ENCODE measurements at places on chromosomes 16 and 17.
A peak's percentile ranks its signal among the peaks of the same experiment; 100 is the strongest.

DNA sequence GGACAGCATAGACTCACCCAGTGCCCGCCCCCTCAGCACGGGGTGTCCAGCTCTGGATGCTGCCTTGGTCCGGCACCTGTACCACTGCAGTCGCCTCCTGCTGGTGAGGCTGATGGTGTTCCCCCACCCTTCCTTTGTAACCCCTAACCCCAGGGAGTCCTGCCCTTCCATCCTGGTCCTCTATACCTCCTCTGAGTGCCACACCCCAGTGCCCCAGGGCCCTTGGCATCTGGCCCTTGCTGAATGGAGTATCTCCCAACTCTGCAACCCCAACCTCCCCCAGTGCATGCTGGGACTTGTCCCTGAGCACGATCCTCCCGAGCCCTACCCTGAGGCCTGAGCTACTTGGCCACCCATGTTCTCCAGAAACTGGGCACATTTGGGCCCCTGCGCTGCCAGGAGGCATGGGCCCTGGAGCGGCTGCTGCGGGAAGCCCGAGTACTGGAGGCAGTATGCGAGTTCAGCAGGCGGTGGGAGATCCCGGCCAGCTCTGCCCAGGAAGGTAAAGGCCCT lies 15.8 kb downstream of the RIPOR1 start:
- DNase-seq: no peak

DNA sequence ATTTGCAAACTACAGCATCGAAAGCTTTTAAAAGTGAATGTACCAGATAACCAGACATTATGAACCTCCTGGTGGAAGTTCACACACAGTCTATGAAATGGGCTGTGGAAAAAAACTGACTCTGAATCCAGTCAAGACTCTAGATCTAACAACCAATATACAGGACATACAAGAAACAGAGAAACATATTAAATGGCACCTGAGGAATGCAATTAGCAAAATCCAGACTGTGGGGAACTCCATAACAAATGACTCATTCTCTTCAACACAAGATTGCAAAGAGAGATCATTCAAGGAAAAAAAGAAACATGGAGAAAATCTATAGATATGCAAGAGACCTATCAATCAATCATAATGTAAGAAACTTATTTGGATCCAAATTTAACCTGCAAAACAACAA lies 119.0 kb downstream of the MYO1D start:
- no peak for DNase-seq

- DNase-seq: no peak
Observed at GRCh38 chr17:2964370-2964769, 99.0 kb downstream of the OR1D5 start.

DNA sequence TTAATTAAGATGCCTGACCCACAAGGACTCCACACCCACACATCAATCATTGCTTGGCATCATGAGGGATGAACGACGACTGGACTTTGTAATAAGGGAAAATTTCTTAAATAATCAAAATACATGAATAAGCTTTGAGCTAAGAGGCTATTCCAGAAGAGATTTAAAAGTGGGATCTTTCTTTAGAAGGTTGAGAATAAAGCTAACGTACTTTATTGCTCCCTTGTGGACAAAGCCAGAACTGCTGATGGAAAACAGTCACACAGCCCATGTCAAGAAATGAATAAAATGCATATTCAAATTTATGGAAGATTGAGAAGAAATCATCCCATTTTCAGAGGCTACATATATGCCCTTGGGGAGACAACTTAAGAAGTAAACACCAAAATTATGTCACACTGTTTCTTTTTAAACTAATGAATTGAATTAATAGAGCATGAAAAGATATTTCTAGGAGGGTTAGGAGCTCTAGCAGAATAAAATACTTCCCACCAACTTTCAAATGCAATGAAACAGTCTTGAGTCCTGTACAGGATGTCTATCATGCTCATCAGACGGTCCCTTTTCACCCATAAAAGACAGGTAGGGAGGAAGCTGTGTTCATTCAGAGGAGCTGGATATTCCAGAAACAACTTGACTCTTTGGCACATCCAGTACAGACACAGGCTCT lies 60.2 kb upstream of the PHOSPHO1 start:
- DNase-seq: no peak

DNA sequence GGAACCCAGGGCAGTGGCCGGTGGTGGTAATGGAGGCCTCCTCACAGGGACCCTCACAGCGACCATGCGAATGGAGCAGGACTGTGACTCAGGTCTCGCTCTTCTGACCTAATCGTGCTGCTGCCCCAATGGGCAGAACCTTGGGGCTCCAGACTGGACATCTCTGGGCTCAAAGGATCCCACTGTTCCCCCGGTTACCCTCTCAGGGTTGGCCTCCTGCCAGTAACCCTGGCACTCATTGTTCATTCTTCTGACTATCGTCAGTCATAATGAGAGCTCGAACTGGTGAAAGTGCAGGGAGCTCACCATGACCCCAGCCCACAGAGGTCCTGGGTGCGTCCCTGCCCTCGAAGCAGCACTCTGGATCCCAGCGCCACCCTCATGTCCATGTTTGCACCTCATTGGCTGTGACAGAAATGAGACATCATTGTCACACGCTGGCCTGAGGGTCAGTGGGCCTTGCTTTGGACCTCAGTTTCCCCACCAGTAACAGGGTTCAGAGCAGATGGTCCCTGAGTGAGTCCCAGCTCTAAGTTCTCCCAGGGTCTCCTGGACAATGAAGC lies 4.0 kb upstream of the NPRL3 start:
- DNase-seq: no peak

DNA sequence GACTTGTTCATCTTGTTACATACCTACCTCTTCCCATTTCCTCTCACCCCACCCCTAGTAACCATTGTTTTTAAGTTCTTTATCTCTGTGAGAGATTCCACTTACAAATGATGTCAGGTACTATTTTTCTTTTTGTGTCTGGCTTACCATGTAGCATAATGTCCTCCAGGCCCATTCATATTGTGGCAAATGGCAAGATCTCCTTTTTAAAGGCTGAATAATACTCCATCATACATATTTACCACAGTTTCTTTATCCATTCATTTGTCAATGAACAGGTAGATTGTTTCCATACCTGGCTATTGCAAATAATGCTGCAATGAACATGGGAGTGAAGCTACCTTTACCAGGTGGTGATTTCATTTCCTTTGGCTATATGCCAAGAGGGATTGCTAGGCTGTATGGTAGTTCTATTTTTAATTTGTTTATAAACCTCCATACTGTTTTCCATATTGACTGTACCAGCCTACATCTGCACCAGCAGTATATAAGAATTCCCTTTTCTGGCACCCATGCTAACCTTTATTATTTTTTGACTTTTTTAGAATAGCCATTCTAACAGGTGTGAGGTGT lies 53.9 kb downstream of the NSRP1 start:
- no peak for DNase-seq

- DNase-seq: peak; percentile 66
Observed at GRCh38 chr17:1188812-1189504, 9.2 kb upstream of the ABR start.

- peak; percentile 57 for DNase-seq
Observed at GRCh38 chr17:34703533-34703932, 124.2 kb downstream of the TMEM132E start.

DNA sequence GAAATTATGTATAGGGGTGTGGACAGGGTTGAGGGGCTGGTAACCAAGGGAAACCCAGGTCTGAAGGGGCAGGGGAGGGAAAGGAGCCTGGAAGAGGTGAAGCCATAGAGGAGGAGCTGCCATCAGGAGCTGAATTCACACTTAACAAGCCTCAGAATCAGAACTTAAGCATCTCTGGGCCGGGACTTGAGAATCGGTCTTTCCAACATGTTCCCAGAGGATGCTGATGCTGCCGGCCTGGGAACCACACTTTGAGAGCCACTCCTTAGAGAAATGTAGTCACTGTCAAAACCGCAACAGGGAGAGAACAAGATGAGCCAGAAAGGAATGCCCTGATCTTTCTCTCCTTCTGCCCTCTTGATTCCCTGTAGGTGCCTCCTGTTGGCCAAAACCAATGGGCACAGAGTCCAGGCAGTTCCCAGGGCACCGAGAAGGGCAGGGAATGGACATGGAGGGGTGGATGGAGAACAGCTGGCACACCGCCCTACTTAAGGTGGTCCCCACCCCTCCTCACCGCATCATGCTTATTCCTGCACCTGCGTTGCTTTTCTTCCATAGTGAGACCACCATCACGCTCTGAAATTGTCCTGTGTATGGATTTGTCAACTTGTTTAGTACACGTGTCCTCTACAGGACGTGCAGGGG lies 88.5 kb downstream of the GSG1L start:
- no peak for DNase-seq

DNA sequence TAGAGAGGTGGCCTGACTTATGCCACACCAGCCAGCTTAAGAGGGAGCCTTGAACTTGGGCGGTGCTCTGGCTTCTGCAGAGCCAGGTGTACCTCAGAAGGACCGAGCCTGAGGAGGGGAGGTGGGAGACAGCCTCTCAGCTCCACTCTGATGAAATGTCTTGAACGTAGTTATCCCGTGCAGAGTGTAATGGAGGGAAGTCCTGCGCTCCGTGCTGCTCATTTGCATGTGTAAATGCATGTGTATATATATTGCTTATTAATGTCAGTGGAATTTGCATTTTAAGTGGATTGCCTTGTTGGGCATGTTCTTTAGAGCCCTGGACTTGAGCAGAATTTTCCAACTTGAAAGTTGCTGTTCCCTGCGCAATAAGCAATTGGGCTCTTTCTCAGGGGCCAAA lies 264.9 kb upstream of the SDK2 start:
- DNase-seq: no peak

DNA sequence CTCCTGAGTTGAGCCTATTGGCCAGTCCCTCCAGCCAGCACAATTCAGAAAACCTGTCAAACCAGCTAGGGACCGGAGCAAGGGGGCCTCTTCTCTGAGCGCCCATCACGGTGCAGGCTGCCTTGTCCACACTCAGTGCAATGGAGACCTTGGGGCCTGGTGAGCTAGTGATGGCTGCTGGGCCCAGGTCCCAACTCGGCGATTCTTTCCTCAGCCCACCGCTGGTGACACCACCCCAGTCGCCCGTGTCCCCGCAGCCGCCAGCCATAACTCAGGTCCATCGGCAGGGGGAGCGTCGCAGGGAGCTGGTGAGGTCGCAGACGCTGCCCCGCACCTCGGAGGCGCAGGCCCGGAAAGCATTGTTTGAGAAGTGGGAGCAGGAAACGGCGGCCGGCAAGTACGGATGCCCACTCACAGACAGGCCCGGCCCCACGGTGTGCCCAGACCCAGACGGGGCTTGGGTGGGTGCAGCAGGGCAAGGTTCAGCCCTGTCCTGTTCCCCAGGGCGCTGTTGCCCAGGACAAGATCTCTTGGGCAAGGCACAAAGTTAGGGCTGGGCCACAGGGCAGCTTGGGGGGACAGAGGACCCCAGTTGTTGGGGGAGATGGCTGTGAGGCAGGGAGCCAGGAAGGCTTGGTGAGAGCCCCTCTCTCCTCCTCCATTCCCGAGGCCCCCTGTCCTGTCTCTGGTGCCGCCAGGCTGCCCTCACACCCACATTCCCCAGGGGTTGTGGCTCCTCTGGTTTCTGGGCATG lies 10.8 kb downstream of the SMTNL2 start:
- peak; percentile 47 for DNase-seq

DNA sequence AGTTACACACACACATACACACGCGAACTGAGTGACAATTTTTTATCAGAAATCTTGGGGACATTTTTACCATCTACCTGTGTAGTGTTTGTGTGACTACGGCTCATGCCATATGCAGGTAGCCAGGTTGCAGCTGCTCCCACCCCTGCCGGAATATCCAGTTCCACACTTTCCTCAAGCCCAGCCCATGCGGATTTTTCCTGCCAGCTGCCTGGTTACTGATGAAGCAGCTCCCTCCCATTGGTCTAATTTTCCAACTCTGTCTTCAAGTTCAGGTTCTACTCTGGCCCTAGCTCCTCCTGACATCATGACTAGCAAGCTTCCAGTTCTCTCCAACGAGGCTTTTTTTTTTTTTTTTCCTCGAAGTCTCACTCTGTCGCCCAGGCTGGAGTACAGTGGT lies 4.8 kb downstream of the GSG1L2 start:
- DNase-seq: no peak

GRCh38 chr17:72530454-72530853 lies 409.6 kb downstream of the SOX9 start:
- DNase-seq: no peak

DNA sequence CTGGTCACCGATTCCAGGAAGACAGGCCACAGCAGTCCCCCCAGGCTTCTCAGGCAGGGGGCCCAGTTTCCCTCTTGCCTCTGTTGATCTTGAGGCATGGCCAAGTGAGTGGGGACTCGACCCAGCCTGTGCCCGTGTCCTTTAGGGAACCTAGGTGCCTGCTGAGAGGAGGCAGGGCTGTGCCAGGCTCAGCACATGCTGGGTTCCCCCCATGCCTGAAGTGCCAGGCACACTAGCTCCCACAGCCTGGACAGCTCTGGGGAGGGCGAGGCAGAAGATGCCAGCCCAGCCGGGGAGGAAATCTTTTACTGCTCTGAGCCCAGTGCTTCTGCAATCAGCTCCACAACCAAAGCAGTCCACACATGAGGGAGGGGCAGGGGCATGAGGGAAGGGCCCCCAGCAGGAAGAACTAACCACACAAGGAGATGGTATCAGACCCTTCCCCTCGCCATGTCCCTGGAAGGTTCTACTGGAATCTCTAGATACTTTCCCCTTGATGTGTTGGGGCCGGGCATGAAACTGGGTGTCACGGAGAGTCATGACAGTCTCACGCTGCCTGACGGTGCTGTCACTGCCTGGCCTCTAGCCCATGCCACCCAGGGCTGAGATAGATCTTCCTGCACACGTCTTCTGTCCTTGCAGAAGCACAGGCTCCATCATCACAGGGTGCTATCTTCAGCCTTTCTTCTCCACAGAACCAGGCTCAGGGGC lies 25.5 kb downstream of the MYO18A start:
- peak; percentile 30 for DNase-seq

- DNase-seq: no peak
Observed at GRCh38 chr16:23148166-23148512, 1.1 kb downstream of the USP31 start.

DNA sequence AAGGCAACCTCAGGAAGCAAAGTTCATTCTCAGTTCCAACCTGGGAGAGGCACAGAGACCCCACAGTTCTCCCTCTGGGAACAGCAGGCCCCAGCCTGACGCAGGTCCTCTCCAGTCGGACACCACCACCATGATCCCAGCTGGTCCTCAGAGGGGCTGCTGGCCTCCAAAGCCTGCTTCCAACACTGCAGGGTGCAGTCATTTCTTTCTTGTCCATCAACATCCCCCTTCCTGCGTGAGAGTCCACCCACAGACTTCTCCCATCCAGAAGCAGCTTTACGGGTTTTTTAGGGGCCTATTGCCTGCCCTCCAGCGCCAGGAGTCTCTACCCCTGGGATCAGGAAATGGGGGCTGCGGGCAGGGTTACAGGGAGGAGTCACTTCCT lies 29.3 kb upstream of the TNRC6C start:
- no peak for DNase-seq

GRCh38 chr16:84724606-84725309 lies 25.0 kb downstream of the USP10 start:
- no peak for DNase-seq

- DNase-seq: no peak
Observed at GRCh38 chr16:56312028-56312300, 113.4 kb downstream of the AMFR start.

Data from mucosa of descending colon (tissue), 3 donors.